ENCODE measurements at places on chromosomes 11 and 22.

DNA sequence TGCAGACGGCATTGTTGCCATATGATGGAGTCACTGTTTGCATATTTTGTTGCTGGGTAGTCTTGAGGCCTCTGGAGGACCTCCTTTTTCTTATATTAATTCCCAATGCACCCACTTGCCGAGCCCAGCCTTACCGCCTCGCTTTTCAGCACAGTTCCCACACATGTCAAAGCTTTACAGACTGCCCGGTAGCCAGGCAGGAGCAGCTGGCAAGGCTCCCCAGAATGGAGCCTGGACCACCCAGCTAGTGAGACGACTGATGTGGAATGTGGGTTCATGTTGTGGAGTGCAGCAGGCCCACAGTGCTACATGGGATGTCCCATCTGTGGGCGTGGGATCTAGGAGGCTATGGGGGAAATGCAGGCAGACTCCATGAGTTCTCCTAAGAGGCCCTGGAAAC is 99.4 kb upstream of the MTMR2 start:
- no peak for DNase-seq

- no peak for DNase-seq
Measured at GRCh38 chr11:71153005-71153390, 99.4 kb downstream of the SHANK2 start.

DNA sequence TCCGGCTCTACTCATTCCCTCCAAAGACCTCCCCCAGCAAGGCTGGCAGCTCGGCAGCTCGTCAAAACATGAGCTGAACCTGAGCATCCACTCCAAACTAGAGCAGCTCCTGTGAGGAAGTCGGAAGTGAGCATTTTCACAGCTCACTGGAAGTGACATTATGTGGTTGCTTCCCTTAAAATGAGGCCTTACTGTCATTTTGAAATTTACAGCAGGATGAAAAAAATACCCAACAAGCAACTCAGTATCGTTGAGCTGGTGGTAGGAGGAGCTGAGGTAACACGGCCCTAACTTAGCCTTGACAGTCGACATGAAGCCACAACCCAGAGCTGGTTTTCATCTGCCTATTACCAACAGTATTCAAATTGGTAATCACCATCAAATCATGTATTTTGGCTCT is 38.0 kb upstream of the ARFGAP3 start:
- DNase-seq, result no peak

DNA sequence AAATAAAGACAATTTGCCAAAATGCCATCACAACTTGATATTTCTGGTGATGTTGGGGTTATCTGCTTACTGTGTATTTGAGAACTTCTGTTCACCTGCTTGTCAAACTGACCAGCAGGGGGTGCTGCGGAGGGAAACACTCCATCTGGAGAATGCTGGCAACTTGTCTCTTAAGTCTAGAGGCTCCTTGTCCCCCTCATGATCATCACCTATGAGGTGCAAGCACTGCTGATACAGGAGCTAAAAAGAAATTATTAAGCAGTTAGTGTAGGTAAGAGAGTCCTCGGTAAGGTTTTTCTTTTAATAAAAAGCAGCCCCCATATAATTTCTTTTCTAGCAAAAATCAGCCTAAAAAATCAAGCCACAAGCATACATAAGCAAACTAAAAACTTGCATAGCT is 32.7 kb upstream of the GLYATL1B start:
- DNase-seq, result peak; percentile 79

GRCh38 chr22:30326255-30326705 is 461 bp downstream of the TBC1D10A start:
- DNase-seq, result no peak

GRCh38 chr11:68032003-68032402 is 1.5 kb downstream of the NDUFS8 start:
- DNase-seq, result no peak

GRCh38 chr11:133943950-133944698 is 12.6 kb downstream of the IGSF9B start:
- no peak for DNase-seq
